Esophagus squamous epithelium (tissue), 5 donors: ENCODE measurements at places on chromosomes 3 and 15. TPM values are rescaled to one million over a fixed set of nuclear protein-coding genes. Genes with fewer than 3 reads are reported as not detected.

PRTG gene
- total RNA-seq = 1.3 TPM

FBXO22 gene
- 5.6 TPM for total RNA-seq

TUSC2 gene
- total RNA-seq = 24.2 TPM

GRCh38 chr3:158470944-158471638 is 99.9 kb upstream of the MLF1 start:
- no peak for DNase-seq

DNA sequence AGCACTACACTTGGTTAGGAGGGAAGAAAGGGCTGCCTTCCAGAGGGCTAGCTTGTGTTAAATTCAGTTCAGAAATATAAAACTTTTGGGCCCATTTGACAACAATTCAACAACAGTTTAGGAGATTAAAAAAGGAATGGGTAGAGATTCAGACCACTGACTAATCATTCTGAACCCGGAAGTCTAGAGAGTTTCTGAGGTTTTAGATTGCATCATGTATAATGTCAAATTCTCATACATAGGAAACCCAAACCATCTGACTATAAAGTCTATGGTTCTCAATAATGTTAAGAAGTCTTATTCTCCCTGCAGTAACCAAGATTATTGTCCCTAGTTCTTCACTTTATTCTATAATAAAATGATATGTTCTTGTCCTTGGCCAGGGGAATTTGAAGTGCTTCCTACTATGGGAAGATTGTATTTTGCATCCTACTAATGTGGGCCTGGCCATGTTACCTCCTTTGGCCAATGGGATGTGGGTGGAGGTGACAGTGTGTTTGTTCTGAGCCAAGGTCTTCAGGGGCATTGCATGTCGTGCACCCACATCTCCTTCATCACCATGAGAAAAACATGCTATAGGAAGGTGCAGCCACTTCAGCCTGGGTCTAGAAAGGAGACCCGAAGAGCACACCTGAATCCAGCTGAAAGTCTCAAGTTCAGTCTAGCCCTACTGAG is 66.4 kb upstream of the CCNL1 start:
- no peak for DNase-seq

GRCh38 chr3:40714771-40715345 is 190.1 kb downstream of the ZNF621 start:
- DNase-seq = no peak

GRCh38 chr3:117191245-117191644 is 481.7 kb downstream of the TUSC7 start:
- DNase-seq = no peak

GRCh38 chr15:39756806-39757522 is 25.7 kb downstream of the FSIP1 start:
- DNase-seq = no peak

GRCh38 chr3:51680663-51681230 is 9.7 kb downstream of the TEX264 start:
- no peak for DNase-seq

DNA sequence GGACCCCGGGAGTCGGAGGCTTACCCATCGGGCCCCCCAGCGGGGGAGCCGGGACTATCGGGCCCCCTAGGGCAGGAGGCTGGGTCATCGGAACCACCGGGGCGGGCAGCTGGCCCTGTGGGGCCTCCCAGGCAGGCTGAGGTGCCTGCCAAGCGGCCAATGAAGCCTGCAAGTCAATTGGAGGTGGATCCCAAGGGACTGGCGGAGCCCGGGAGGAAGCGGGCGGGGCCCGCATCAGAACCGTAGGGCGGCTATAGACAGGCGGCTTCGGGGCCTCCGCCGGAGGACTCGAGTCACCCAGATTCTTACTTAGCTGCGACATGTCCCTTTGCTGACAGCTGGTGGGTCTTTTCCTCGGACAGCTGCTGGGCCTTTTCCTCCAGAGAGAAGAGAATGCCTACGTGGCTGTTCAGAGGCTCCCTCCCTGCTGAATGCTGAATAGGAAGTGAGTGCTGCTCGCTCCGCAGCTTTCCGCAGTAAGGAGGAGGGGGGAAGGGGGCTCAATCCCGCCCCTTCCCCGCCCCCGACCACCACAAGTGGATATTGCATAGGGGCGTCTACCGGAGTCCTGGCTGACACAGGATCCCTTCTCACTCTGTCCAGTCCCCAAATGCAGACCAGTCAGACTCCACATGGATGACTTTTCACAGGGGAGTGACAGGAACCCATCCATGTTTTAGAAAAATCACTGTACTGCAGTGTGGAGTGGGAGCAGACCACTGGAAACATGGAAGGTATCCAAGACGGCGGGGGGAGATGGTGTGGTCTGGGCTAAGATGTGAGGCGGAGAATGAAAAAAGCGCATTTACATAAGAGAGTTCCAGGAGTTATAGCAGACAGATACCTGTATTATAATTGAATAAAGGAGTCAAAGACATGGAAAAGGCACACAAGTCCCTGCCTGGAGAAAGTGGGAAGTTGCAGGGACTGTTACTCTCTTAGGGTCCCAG is at the start of gene MAGEL2:
MAGEL2 (minus strand) TSS at position 447 of the 950 bp plus-strand sequence; CDS start at position 322, 125 bp downstream.
- no peak for DNase-seq

GRCh38 chr15:70090436-70091296 is 7.1 kb downstream of the TLE3 start:
- DNase-seq = no peak
